ENCODE measurements at places on chromosomes 12 and 14. TPM values are rescaled to one million over a fixed set of nuclear protein-coding genes. Genes with fewer than 3 reads are reported as not detected.

DNA sequence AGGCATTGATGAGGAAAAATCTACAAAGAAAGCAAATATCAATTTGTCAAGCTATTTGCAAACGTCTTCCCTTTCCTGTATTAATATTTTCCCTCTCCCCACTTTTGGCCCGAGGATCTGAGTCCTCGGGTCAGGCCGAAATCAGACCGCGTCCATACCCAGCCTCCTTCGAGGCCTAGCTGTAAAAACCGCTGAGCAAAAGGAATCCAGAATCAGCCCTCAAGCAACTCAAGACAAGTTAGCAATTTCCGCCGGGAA, 353 bp upstream of the MAPK1IP1L start:
- peak overlapping the region; percentile 89 for H3K4me3 ChIP-seq
- H3K36me3 ChIP-seq, result peaks cover 33% of the 10 kb centered on the region
- no peaks in the 10 kb centered on the region for H3K27me3 ChIP-seq
- no peak for DNase-seq
- peak overlapping the region; percentile 67 for H3K27ac ChIP-seq

DNA sequence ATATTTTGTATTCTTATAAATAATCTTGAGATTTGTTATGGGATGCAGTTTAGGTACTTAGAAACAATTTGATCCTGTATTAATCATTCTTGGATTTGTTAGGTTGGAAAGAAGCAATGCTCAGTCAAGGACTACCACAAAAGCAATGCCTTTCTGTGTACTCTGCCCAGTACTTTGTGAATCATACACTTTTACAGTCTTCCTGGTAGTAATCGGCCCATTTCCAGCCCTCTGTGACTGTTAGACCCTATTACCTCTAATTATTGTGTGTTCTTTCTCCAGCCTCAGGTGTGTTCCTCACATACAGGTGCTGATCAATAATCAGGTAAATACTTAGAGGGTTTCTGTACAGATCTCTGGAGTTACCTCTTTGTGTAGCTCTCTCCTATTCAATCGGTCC, 609.0 kb downstream of the KCNH5 start:
- no peaks in the 10 kb centered on the region for H3K36me3 ChIP-seq
- no peak overlapping the region for H3K27ac ChIP-seq
- H3K27me3 ChIP-seq, result no peaks in the 10 kb centered on the region
- DNase-seq, result no peak
- no peak overlapping the region for H3K4me3 ChIP-seq

The KLRB1 gene
- total RNA-seq, result not detected

DNA sequence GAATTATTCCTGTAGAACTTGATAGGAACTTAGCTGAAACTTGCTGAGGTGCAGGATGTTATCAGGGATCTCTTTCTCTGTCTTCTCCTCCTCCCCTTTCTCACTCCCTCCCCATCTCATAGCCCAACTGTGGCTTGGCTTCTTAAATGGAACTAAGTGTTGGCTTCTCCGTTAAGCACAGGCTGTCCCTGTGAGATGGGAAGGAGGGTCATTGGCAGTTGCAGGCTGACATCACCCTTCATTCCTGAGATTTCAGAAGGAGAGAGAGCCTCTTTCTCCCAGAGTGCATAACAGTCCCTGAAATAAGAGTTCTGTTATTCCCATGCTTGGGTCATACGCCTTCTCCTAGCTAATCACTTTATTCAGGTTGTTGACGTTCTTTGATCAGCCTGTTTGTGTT, 162.0 kb downstream of the UNC79 start:
- no peaks in the 10 kb centered on the region for H3K36me3 ChIP-seq
- DNase-seq, result no peak
- H3K4me1 ChIP-seq, result no peaks in the 10 kb centered on the region
- H3K27ac ChIP-seq, result no peak overlapping the region

The SERPINA9 gene
- not detected for total RNA-seq

GRCh38 chr12:72388322-72388721, 116.2 kb downstream of the TRHDE start:
- no peaks in the 10 kb centered on the region for H3K36me3 ChIP-seq
- DNase-seq, result no peak
- no peaks in the 10 kb centered on the region for H3K27me3 ChIP-seq
- H3K27ac ChIP-seq, result no peak overlapping the region

The FAM222A gene
- total RNA-seq, result 21.9 TPM

The GPRC5A gene
- 1.1 TPM for total RNA-seq

The SERPINA12 gene
- total RNA-seq, result not detected

DNA sequence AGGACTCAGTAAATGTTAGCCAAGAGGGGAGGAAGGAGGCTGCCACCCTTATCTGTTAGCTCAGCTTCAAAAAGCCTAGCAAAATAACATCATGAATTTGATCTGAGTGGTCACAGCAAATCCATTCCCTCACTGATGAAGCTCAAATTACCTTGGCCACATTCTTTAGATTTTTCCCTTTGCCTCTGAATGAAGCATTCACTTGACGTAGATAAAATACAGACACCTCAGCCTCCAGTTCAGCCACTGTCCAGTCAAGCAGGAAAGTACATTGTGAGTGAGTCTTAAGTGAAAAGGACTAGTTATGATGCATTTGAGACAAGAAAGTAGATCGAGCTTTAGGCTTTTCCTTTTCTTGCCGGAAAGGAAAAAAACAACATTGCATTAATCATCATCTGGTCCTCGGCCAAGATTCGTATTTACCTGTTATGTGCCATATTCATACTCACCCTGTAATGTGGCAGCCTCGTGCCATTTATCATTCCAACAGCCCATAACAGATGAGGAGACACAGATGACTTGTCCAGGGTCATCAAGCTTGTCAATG, 146.5 kb downstream of the ETV6 start:
- no peaks in the 10 kb centered on the region for H3K36me3 ChIP-seq
- peak overlapping the region; percentile 37 for H3K4me3 ChIP-seq
- no peaks in the 10 kb centered on the region for H3K27me3 ChIP-seq
- H3K4me1 ChIP-seq, result peaks cover 13% of the 10 kb centered on the region

DNA sequence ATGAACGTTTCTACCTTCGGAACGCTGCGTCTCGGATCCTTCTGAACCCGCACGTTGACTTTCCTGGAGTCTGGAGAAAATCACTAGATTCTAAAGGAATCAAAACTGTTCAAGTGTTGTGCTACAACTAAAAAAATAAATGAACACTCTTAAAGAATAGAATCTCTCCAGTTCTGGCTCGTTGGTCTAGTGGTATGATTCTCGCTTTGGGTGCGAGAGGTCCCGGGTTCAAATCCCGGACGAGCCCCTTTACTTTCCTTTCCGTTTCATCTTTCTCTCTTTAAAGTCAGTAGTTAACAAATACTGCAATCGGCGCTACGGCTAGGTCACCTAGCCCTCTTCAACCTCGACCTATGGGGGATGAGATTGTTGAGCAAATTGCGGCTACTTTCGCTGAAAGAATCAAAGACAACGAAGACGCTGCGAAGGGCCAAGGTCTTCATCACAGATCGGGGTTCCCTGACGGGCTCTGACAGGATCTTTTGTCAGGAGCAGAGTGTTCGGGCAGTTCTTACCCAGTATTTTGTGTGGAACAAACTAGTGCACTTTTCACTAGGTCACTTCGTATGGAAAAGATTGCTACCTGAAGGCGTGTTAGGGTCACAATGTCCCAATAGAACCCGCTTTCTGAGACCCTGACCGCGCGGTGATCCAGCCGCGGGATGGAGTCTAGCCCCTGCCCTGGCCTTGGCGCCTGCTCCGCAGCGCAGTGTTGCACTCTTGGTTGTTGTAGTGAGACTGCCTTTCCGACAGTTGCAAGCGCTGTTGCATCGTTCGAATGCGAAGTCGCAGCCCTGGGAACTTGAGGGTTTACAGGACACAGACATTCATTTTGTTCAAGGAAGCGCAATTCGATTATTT, 8.4 kb downstream of the OR6S1 start:
- H3K27me3 ChIP-seq, result no peaks in the 10 kb centered on the region
- peaks cover 5% of the 10 kb centered on the region for H3K4me1 ChIP-seq
- no peaks in the 10 kb centered on the region for H3K36me3 ChIP-seq
- DNase-seq, result peak; percentile 94
- no peak overlapping the region for H3K27ac ChIP-seq

DNA sequence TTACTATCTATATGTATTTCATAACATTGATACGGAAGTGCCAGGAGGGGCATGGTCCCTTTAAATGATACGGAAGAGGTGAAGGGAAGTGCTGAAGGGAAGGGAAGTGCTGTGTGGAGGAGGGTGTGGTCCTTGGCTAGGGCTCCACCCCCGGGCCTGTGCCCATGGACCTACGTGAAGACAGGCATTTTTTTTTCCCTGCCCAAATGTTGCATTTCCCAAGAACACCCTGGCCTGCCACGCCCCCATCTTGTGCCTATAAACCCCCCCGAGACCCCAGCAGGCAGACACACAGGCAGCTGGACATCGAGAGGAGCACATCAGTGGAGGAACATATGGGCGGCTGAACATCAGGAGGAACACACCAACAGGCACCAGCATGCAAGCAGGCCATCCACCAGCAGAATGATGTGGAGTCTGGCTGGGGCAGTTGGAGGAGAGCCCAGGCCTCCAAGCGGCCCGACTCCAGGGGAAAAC, 134.1 kb downstream of the SLC41A2 start:
- H3K4me3 ChIP-seq, result no peak overlapping the region
- no peak overlapping the region for H3K27ac ChIP-seq
- no peak for DNase-seq
- H3K27me3 ChIP-seq, result no peaks in the 10 kb centered on the region
- H3K36me3 ChIP-seq, result no peaks in the 10 kb centered on the region
- no peaks in the 10 kb centered on the region for H3K4me1 ChIP-seq

DNA sequence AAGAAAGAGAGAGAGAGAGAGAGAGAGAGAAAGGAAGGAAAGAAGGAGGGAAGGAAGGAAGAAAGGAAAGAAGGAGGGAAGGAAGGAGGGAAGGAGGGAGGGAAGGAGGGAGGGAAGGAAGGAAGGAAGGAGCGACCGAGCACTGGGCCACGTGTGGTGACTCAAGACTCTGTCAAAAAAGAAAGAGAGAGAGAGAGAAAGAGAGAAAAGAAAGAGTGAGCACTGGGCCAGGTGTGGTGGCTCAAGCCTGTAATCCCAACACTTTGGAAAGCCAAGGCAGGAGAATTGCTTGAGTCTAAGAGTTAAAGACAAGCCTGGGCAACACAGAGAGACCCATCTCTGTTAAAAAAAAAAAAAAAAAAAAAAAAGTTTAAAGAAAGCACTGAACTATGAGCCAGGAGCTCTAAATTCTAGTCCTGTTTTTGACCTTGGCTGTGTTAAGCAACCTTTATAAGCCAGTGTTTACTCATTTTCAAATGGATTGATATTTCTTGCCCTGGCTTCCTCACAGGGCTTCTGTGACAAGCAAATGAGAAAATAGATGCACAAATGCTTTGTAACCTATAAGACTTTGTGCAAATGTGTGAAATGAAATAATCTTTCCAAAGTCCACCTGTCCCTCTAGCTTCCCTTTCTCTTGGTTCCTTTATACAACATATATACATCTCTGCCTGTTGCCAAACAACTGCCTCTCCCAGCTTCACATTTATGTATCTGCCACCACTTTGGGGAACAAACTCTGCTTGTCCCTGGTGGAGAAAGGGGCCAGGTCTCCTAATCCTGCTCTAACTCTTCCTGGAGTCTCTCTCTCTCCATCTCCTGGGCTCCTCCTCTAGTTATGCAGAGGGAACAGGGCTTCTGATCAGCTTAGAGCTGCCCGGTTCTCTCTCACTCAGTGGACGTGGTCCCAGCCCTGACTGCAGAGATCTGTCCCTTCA, 16.1 kb upstream of the PLEKHG6 start:
- H3K27ac ChIP-seq, result peak overlapping the region; percentile 88
- no peaks in the 10 kb centered on the region for H3K36me3 ChIP-seq
- H3K4me3 ChIP-seq, result no peak overlapping the region
- H3K27me3 ChIP-seq, result no peaks in the 10 kb centered on the region

The LRRK2 gene
- 0.66 TPM for total RNA-seq

The KRT72 gene
- total RNA-seq, result not detected

The USP15 gene
- 27.9 TPM for total RNA-seq

DNA sequence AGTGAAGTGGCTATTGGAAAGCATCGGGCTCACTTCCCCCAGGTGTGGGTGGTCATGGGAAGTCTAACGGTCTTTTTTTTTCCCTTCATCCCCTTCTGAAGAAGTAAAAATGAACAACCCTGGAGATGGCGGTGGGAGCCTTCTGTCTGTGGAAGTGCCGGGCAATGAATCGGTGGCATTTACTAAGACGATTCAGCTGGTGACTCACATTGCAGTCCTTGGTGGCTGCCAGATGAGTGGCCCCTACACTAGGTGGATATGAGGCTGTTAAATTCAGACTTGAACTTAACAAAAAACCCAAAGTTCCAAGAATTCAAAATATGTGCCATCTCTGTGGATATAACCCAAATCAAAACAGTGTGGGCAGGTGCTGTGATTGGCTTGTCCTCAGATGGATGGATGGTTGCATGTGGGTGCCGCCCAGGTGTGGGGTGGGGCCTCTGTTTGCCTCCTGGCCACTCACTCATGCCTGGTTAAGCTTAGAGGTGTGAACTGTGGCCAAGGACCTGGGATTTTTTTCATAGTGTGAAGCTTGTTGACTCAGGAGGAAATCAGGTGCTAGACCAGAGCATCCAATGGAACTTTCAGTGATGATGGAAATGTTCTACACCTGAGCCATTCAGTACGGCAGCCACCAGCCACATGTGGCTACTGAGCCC, 176.7 kb upstream of the NOS1 start:
- no peaks in the 10 kb centered on the region for H3K4me1 ChIP-seq
- DNase-seq, result peak; percentile 45
- H3K36me3 ChIP-seq, result no peaks in the 10 kb centered on the region
- H3K27ac ChIP-seq, result no peak overlapping the region
- no peak overlapping the region for H3K4me3 ChIP-seq

The RASSF9 gene
- total RNA-seq, result 1.0 TPM

- H3K4me1 ChIP-seq, result no peaks in the 10 kb centered on the region
- peaks cover 31% of the 10 kb centered on the region for H3K36me3 ChIP-seq
- H3K27ac ChIP-seq, result no peak overlapping the region
- peak; percentile 48 for DNase-seq
- no peak overlapping the region for H3K4me3 ChIP-seq
Observed at GRCh38 chr14:35398071-35398584, 6.4 kb downstream of the NFKBIA start.

The GNB3 gene
- 14.3 TPM for total RNA-seq

DNA sequence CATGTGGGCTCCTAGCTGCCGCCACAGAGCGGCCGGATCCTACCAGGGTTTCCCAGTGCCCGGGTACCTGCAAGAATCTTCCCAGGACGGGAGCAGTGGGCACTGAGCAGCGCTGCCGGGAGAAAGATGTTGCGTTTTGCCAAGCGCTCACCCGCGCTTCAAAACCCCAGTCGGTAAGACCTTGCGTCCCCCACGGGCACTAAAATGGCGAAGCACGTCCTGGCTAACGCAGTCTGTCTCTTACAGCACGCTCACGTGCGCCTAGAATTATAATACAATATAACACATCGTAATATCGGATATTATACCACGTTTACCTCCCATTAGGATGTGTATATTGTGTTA, 35.1 kb upstream of the TBX5 start:
- H3K4me3 ChIP-seq, result no peak overlapping the region
- peaks cover 3% of the 10 kb centered on the region for H3K4me1 ChIP-seq
- no peak for DNase-seq
- peaks cover 100% of the 10 kb centered on the region for H3K27me3 ChIP-seq

The KRT6C gene
- not detected for total RNA-seq

GRCh38 chr12:27333403-27334009, 870 bp downstream of the BMAL2 start:
- H3K4me1 ChIP-seq, result peaks cover 9% of the 10 kb centered on the region
- peak overlapping the region; percentile 84 for H3K4me3 ChIP-seq
- no peak overlapping the region for H3K27ac ChIP-seq
